ENCODE measurements at places on chromosomes 3 and 15.

DNA sequence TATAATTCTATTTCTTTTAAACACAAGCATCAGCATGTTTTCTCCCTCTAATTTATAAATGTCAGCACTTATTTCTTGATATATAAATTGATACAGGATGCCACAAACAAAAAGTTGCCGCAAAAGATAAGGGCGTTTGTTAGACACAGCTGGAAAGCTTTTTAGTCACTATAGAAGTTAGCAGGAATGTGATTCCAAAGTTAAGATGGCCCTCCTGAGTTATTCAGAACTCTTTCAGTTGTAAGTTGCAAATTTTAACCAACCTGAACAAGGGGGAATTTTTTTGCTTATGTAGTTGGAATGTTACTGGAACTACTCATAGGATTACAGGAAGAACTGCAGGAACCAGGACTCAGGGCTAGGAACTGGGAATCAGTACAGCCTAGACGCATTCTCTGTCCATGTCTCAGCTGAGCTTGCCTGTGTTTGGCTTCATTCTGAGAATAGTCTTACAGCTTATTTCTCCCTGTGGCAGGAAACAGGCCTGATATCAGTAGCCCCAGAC lies 166.3 kb downstream of the VGLL4 start:
- no peak for DNase-seq

- DNase-seq: no peak
Observed at GRCh38 chr3:184338511-184338945, 1.1 kb downstream of the FAM131A start.

DNA sequence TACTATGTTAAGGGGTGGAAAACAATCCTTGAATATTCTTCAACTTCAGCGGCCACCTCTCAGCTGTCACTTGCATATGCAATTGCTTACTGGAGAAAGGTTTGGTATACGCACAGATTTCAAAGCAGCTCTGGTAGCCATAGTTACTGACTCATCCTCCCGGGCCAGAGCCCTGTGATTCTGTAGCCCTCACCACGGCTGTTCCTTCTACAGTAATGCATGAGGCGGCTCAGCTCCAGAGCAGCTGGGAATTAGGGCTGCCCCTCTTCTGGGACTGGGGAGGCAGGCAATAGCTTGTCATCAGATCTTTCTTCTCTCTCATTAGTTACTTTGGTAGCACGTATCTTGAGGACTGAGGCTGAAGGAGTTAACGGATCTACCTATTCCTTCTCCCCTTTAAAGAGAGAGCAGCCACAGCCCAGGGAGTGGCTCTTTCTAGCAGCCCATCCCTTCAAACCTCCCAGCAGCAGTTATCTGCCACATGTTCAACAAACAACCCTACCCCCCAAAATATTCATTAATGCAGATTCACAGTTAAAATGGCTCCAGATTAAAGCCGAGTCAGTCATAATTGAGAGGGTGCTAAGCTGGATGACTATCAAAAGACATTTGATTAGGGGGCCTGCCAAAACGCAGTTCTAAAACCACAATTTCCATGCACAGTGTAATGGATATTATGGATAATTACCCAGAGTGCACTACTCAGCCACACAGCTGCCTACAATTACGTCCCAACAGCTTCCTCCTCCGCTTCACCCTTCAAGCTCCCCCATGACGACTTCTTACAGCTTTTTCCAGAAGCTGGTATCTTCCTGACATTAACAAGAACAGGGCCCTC lies 54.7 kb downstream of the ETV5 start:
- no peak for DNase-seq

GRCh38 chr3:184227481-184227935 lies 1.9 kb upstream of the VWA5B2 start:
- DNase-seq: no peak

- no peak for DNase-seq
Observed at GRCh38 chr3:108131475-108132134, 40.8 kb upstream of the CD47 start.

DNA sequence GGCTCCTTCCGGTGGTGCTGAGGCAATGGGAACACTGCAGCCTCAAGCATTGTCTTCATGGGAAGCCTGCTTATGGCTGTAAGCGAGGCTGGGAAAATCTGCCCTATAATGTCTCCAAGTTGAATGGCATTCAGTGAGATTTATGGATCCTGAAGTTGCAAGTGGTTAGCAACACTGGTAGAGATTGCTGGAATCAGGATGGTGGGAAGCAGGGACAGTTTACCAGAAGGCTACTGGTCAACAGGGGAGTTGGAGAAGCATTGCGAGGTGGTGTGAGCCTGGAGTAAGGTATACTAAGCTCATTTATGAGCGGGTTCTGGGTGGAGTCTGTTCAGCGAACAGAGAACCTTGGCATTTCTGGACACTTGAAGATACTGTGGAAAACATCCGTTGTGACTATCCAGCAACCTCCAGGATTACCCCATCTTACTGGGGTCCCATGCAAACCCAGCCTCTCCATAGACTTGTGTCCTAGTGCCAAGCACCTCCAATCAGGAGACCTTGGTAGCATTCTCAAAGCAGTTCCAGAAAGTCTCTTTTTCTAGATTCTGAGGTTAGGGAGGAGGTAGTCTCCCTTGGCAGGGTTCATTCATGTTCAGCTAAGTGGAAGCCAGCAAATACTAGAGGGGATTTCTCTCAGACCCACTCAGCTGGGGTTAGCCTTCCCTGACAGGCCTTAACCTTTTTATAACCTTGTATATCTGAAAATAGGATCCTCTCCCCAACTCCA lies 7.3 kb downstream of the RPSA start:
- DNase-seq: no peak

- no peak for DNase-seq
Observed at GRCh38 chr15:68295014-68295805, 17.7 kb downstream of the FEM1B start.

- no peak for DNase-seq
Observed at GRCh38 chr3:143753456-143753855, 94.8 kb downstream of the SLC9A9 start.

DNA sequence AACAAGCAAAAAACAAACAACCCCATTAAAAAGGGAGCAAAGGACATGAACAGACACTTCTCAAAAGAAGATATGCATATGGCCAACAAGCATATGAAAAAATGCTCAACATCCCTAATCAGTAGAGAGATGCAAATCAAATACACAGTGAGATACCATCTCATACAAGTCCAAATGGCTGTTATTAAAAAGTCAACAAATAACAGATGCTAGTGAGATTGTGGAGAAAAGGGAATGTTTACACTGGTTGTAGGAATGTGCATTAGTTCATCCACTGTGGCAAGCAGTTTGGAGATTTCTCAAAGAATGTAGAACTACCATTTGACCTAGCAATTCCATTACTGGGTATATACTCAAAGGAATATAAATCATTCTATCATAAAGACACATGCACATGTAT lies 44.5 kb downstream of the RIOX2 start:
- no peak for DNase-seq

DNA sequence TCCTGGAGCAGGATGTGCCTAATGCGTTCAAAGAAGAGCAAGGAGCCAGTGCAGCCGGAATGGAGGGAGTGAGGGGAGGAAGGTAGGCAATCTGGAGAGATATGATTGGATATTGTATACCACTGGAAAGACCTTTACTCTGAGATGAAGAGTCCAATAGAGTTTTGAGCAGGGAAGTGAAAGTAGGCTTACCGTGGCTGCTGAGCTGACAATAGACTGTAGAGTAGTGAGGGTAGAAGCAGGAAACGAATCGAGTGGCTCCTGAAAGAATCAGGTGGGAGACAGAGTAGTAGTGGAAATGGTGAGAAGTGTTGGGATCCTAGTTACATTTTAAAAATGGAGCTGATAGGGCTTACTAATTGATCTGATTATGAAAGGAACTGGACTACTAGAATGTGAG lies 51.8 kb upstream of the NUDT16 start:
- DNase-seq: no peak

- no peak for DNase-seq
Observed at GRCh38 chr3:99712291-99712954, 74.0 kb downstream of the COL8A1 start.

DNA sequence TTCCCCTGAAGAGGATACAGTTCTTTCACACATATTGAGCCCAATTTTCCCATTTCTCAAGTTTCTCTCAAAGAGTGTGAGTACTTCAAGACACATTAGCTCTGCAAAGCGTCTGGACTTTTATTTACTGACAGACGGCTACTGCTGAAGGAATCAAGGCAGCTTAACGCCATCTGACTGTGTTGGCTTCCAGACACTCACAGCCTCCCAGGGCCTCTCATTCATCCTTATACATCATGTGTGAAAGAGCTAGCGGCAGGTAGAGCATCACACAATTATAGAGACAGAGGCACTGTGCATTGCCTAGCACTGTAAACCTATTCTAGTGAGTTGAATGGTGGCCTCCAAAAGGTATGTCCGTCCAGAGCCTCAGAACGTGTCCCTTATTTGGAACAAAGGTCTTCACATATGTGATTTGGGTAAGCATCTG lies 284.1 kb upstream of the STT3B start:
- no peak for DNase-seq

DNA sequence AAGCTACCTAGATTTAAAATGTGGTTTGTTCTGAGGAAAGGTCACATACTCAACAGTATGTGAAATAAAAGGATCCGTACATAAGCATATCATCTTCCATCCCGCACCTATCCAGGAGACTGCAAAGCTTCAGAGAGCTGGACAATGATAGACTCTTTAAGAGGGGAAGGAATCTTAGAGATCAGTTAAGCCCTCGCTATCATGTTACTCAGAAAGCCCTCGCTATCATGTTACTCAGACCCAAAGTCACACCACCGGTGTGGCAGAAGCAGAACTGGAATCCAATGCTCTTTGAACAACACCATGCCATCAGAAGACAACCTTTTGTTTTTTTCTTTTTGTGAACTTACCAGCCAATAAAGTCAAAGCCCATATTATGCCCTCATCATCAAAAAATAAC lies 5.8 kb downstream of the ANO10 start:
- no peak for DNase-seq

DNA sequence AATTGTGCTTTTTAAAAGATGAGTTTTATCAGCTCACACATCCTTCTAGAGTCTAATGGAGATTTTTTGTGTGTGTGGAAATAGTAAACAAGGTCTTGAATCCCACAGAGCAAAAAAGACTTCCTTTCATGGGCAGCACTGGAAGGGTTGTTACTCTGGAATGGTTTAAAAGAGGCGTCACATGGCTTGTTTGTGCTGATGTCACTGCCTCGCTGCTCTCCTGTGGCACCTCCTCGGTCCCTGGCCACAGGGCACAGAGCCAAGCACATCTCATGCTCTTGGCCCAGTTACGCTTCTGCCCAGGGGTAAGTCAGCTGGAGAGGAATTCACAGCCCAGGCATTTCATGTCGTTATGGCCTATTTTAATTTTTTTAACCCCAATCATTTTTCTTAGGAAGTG lies 53.2 kb downstream of the PGPEP1L start:
- DNase-seq: no peak

DNA sequence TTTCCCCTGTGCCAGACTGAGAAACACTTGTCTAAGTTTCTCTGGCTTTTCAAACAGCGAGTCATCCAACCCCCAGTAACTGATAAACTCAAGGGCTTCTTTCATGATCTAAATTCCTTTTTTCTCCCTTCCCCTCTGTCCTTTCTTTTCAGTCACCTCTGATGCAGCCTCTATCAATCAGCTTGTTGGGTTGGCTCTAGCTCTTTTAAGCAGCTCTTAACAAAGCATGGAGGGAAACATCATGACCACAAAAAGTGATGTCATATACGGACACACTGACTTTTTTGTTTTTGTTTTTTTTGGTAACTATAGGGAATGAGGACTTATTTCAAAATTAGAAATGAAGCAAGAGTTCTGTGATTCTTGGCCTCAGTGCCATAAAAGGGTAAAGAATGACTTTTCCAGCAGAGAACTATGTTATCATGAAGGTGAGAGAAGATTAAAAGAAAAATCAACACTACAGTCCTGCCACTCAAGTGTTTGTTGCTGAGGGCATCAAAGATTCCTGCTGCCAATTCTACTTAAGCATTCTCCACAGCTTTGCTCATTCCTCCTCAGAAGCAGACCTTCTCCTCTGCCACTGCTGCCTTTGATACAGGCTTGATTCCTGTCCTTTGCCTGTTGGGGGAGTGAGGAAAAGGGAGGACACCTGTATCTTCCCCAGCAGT lies 457.0 kb upstream of the ONECUT1 start:
- DNase-seq: no peak

DNA sequence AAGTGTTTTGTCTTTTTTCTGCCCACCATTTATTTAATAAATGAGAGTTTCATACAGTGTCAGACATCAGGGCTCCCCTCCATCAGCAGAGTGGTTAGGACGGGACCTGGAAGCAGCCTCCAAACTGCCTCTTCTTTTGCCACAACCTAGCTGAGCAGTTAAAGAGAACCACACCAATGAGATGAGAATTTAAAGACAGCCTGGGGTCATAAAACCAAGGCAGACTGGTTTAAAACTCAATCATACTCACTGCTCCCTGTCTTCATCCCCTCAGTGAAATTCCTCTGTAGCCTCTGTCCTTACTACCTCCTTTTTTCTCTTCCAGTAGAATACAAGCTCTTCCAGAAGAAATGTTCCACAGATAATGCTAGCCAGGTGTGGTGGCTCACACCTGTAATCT lies 78.7 kb downstream of the WWTR1 start:
- no peak for DNase-seq

- no peak for DNase-seq
Observed at GRCh38 chr15:56077081-56077480, 83.7 kb upstream of the NEDD4 start.

DNA sequence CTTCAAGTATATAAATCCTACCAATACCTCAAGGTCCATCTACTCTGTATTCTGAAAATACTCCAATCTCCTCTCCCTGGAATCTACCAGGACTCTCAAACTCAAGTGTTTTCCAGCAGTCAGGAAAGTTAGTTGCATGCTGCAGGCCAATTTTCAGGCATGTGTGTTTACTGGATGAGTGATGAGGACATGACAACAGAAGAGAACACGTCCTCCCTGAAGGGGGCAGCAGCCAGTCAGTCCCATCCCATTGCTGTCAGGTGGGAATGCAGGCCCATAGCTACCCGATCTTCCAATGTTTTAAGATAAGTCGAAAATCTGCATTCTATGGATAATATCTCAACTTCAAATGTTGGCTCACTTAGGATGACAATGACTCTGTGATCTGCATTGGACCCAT lies 496.2 kb downstream of the FHIT start:
- DNase-seq: no peak

GRCh38 chr3:57587905-57588304 lies 9.2 kb downstream of the ARF4 start:
- DNase-seq: no peak

GRCh38 chr3:10320320-10320677 lies 613 bp downstream of the SEC13 start:
- no peak for DNase-seq

GRCh38 chr3:45992821-45993221 lies 2.8 kb downstream of the FYCO1 start:
- no peak for DNase-seq
